ENCODE measurements at places on chromosomes 1 and 21.
A peak's percentile ranks its signal among the peaks of the same experiment; 100 is the strongest.

GRCh38 chr1:184801503-184801902 is 46.8 kb upstream of the EDEM3 start:
- no peak for DNase-seq

DNA sequence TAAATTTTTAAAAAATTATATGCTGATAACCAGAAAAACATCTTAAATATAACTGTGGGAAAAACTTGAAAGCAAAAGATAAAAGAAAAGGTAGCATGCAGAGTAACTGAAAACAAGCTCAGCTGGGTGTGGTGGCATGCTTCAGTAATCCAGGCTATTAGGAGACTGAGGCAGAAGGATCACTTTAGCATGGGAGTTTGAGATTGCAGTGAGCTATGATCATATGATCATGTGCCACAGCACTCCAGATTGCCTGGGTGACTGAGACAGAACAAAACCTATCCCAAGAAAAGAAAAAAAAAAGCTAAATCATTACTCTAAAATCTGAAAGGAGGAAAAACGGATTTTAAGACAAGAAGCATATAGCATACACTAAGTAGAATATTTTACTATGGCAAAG is 1624.0 kb downstream of the AMY1C start:
- DNase-seq, result no peak

DNA sequence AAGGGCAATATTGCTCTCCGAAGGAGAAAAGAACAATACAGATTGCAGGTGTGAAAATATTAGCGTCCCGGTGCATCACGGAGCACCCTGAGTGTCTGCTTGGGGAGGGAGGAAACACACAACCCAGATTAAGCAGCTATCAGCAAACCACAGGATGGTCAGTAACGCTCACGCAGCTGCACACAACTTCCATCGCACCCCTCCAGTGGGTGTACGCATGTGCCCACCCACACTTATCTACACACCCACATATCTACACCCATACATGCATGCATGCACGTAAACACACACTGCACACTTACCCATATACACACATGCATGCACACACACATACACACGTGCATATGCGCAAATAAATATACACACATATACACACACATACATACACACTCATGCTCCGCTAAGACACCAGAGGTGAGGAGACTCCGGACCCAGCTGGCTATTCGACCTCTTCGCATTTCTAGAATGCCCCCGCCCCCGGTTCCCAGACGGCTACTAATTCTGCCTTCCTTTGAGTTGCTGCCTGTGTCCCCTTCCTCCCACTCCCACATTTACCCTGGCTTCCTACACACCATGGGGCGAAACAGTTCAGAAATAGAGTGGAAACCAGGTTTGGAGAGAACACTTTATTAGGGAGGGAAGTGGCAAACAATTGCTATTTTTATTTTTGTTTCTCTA is 26.2 kb downstream of the ITPKB start:
- DNase-seq, result no peak

- DNase-seq, result no peak
Observed at GRCh38 chr21:22476726-22477646, 1478.8 kb downstream of the NCAM2 start.

DNA sequence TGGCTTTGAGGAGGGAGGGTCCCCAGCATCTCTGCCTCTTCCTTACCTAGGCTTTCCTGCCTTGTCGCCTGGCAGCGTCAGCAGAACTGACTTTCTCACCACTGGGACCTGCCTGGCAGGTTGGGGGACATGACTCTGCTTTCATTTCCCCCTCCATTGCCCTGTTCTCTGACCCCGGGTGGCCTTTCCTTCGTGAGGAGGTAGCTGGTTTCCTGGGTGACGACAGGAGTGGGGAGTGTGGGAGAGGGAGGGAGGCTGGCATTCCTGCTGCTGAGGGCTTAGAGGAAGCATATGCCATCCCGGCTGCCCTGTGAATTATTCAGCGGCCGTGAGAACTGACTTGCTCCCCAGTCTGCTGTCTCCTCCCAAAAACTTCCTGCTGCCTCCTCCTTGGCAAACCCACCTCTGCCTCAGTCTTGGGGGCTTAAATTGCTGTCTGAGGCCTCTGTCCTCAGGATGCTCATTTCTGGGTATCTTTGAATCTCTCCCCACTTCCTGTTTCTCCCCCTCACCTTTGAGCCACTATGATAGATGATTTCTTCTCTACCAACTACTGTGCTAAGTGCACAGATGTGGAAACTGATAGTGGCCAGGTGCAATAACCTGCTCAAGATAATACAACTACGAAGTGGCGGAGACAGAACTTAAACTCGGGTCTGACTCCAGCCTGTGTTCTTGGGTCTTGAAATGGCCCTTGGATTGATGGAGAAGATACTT is 182.0 kb upstream of the CSF3R start:
- no peak for DNase-seq

DNA sequence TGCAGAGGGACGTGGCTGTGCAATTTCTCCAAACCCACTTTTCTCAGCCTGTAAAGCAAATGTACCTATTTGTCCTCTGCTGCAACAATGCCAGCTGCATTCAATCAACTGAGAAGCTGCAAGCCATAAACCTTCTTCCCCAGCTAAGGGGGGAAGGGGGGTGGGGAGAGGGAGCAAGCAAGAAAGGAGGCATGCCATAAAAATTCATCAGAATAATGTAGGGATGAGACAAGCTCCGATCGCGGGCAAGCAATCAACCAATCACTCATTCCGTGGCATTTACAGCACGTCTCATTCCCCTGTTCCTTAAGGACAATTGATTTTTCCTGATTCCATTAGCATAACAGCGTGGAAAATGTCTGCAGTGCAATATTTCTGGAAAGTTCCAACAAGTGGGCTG is 144.8 kb downstream of the DMRTA2 start:
- no peak for DNase-seq

DNA sequence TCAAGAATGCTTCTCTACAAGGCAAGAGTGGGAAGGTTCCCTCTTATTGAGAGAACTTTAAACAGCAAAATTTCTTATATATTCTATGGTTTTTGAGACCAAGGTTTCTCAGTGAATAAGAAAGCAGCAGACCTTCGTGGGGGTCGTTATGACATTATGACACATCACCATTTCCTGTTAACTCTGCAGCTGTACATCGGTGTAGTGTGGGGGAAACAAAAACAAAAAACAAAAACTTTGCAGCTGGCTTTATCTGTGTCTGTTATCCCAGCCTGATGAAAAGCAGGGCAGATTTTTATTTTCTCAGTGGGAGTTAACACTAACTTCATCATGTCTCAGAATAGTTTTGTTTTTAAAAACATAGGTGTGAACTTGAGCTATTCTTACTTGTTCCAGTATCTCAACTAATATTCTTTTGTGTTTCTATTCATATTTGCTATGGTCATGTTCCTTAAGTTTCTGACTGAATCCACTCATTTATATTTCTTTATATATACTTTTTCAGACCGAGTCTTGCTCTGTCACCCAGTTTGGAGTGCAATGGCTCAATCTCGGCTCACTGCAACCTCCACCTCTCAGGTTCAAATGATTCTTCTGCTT is 2.1 kb downstream of the SDE2 start:
- DNase-seq, result peak; percentile 24

GRCh38 chr1:111503585-111504060 is at the start of the genes ADORA3 and TMIGD3:
TSS of gene ADORA3 (minus strand) at chr1:111503633. CDS start at chr1:111503354, 279 bp downstream.
TSS of gene TMIGD3 (minus strand) at chr1:111503633. CDS start at chr1:111503354, 279 bp downstream.
- peak; percentile 91 for DNase-seq

- DNase-seq, result no peak
Observed at GRCh38 chr1:156592910-156593660, 1.5 kb downstream of the NAXE start.

GRCh38 chr1:170156594-170156993 is 10.8 kb downstream of the NTMT2 start:
- no peak for DNase-seq

- DNase-seq, result no peak
Observed at GRCh38 chr1:248402748-248403147, at the start of gene OR2T1. TSS of gene OR2T1 (plus strand) at chr1:248403048. CDS start at chr1:248406148, 3,100 bp downstream.

DNA sequence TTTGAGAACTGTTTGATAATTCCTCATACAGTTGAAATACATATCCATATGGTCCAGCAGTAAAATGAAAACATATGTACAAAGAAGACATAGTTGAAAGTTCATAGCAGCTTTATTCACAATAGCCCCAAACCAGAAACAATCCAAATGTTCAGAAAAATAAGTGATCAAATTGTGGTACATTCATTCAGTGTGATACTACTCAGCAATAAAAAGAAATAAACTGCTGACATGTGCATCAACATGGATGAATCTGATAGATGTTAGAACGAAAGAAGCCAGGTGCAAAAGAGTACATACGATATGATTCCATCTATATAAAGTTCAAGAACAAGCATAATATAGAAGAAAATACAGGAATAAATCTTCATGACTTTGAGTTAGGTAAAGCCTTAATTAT is 77.2 kb downstream of the EVI5 start:
- no peak for DNase-seq

DNA sequence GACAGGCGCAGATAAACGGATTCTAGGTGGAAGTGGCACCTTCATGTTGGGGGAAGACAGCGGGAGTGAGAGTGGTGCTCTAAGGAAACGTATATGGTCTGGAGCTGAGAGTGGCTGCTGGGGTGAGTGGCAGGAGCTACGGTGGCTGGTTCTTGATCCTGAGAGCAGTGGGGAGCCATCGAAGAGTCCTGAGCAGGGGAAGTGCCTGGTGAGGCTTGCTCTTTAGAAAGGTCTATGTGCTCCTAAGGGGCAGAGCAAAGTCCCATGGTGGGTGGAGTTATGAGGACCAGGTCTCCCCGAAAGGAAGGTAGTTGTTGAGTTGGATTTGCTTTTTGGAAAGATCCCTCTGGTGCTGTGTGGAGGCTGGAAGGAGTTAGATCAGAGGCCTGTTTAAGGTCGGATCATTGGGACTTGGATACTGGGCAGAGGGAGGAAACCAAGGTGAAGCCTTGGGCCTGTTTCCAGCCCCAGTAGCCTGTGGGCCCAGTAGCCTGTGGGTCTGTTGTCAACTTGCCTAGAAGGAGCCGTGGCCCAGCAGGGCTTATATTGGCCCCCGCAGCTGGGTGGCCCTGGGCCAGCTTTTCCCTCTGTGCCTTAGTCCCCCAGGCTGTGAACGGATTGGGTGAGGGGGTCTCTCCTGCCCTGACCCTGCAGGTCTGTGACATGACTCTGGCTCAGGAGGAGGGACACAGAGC is 33.0 kb downstream of the ACOT11 start:
- DNase-seq, result no peak

DNA sequence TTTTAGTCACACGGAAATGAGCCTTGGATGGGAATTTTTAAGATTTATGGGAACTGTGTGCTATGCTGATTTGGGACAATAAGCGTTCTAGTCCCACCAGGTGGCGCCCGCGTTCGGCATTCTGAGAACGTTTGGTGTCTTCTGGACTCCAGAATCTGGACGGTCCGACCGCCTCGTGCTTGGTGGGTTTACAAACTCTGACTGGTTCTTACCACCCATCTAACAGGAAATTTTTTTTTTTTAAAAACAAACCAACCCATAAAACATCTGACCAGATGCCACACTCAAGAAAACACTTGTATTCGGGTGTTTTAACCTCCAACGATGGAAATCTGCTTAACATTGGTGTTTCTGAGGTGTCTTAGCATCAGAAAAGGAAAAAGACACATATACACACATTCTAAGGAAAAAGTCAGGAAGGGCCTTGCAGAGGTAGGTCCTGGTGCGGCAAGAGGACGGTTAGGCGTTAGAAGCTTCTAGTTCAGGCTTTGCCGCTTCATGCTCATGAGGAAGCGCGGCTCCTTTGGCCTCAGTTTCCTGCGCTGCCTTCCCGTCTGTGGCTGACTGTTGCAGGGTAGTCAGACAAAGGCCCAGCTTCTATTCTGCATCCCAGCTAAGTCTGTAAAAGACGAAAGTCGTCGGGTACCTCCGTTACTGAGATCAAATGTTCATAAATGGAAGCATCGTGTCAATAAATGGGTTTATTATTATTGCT is 814 bp upstream of the DYRK3 start:
- peak; percentile 94 for DNase-seq

GRCh38 chr1:46643368-46643775 is 24.8 kb downstream of the ATPAF1 start:
- DNase-seq, result no peak

DNA sequence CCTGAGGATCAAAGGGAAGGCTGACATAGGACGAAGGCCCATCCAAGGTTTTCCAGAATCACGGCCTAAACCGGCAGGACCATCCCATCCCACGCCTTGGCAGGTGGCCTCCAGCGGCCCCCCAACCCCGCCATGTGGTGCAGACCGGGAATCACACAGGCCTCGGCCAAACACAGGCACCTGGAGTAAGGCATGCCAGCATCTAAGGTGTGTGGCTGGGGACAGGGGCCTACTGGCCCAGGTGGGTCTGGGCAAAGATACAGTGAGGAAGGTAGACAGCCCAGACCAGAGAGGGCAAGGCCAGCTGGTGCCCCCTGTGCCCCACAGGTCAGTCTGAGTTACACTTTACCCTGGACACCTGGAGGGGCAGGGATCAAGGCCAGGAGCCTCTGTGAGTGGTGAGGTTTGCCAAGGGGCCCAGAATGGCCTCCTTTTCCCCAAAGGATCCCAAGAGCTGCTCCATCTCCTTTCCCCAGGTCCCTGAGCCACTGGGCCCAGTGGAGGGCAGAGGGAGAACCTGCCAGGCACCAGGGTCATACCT is 12.7 kb upstream of the TAS1R2 start:
- DNase-seq, result no peak

- DNase-seq, result no peak
Observed at GRCh38 chr1:227281371-227281770, 36.9 kb downstream of the CDC42BPA start.

- DNase-seq, result no peak
Observed at GRCh38 chr1:7760245-7760644, 10.9 kb upstream of the VAMP3 start.

GRCh38 chr1:71835442-71835813 is 446.9 kb downstream of the NEGR1 start:
- no peak for DNase-seq

DNA sequence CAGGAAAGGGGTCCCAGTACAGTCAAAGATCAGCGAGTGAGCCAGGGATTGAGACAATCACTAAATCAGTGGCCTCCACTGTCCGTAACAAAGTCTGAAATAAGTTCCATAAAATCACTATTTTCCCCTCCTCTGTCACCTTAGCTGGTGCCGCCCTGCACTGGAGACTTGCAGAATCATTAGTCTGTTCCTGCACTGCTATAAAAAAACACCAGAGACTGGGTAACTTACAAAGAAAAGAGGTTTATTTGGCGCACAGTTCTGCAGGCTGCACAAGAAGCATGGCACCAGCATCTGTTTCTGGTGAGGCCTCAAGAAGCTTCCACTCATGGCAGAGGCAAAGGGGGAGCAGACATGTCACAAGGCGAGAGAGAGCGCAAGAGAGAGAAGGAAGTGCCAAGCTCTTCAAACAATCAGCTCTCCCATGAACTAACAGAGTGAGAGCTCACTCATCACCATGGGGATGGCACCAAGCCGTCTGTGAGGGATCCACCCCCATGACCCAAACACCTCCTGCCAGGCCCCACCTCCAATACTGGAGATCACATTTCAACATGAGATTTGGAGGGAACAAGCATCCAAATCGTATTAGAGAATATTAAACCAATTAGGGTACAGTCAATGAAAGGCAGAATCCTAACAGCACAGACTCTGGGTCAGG is 129.8 kb upstream of the TIAM1 start:
- DNase-seq, result no peak

- peak; percentile 57 for DNase-seq
Observed at GRCh38 chr21:21034036-21034435, 35.8 kb downstream of the NCAM2 start.

All from inflammatory macrophage treated with lipopolysaccharide for 4 hours (primary cell).